ENCODE measurements at places on chromosomes 12 and 14.

GRCh38 chr12:121038861-121039668, at the start of gene OASL:
TSS of gene OASL (minus strand) at chr12:121039246. CDS start at chr12:121038971, 275 bp downstream.
- DNase-seq = peak; percentile 50

GRCh38 chr12:105256011-105256410, 20.0 kb upstream of the APPL2 start:
- no peak for DNase-seq

DNA sequence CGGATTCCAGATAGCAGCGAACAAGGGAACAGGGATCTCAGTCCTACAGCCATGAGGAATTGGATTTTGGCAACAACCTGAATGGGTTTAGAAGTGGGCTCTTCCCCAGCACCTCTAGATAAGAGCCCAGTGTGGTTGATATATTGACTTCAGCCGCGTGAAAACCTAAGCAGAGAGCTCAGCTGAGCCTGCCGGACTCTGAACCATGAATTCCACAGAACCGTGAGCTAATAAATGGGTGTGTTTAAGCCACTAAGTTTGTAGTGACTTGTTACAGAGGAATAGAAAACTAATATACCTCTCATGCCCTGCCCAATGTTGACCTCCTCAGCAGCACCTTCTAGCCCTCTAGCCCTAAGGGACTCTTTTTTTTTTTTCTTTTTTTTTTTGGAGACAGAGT, 32.4 kb upstream of the TMED10 start:
- no peak for DNase-seq

DNA sequence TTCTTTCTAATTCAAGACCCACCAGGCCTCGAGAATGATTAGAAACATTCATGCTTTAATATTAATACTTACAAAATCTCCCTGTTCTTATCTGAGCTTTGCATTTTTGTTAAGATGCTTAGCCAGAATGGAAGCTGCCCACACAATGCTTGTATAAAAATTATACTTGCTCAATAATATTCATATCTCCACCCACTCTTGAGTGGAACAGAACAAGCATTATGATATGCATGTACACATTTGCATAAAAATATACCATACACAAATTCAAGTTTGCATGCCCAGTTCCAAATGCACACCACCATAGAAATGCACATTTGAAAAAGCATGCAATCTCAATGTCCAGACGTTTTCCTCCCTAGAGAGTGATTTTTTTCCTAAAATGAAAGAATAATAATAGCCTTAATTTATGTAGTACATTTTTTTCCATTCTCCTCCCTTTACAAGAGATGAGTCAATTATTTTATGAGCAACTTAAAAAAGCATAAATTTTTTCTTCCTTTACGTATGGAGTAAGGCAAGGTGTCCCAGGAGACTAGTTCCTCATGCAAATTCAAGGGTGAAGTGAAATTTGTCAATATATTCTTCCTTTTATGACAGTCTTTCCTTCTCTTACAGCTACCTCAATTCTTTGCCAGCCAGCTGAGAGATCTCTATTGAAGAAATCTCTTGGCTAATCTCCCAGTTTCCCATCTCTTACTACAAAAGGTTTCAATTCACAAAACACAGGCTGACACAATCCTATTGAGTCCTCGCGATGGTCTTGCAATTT, 313.1 kb upstream of the GARIN6 start:
- DNase-seq = no peak

- DNase-seq = no peak
These were observed 4.9 kb downstream of the GALNT6 start for GRCh38 chr12:51386351-51386750.

GRCh38 chr12:80472911-80473500, 29.0 kb downstream of the PTPRQ start:
- no peak for DNase-seq

GRCh38 chr12:78880078-78880477, 15.5 kb downstream of the SYT1 start:
- no peak for DNase-seq

DNA sequence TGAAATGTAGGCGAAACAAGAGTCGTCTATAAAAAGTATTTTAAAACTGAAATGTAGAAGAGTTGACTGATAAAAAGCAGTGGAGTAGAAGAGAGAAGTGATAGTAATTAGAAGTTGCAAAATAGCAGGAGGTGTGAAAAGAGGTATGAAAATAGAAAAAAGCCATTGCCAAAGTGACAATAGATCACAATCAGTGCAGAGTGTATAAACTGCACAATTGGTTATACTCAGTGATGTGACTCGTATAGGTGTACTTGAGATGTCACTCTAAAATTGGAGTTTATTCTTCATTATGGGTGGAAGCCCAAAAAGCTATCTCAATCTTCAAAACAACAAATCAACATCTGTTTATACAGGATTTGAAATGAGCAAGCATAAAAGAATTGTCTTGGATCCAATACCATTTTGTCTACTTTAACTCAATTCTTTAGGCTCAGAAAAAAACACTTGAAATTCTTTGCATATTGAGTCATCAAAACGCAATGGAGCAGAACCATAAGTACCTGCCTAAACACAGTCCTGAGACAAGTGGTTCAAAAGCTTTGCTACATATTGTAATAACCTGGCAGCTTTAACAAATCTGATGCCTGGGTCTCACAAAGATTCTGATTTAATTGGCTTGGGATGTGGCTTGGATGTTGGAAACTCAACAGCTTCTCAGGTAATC, 8.8 kb downstream of the IKBIP start:
- DNase-seq = no peak

GRCh38 chr14:33567023-33567728, 383.7 kb downstream of the EGLN3 start:
- DNase-seq = no peak

GRCh38 chr12:108418164-108418890, 79.2 kb upstream of the CMKLR1 start:
- DNase-seq = no peak

GRCh38 chr12:80044694-80045046, 54.7 kb upstream of the OTOGL start:
- DNase-seq = no peak

DNA sequence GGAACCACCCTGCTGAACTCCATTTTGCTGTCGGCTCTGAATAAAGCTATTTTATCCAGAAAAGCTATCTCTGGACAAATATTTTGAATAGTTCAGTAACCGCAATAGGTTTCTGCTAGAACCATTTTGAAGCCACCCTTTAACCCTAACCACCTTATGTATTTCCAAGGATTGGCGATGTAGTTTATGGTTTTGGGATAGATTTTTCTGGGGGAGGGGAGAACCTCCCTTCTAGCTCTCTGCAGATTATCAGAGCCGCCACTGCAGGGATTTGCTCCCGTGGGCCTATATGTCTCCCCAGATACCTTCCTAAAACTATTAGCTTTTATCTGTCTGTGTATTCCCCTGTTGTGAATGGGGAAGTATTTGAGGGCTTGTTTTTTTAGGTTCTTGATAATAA, 1.8 kb upstream of the TUBA1B start:
- DNase-seq = no peak

GRCh38 chr12:104360157-104360556, 56.6 kb downstream of the EID3 start:
- DNase-seq = no peak

DNA sequence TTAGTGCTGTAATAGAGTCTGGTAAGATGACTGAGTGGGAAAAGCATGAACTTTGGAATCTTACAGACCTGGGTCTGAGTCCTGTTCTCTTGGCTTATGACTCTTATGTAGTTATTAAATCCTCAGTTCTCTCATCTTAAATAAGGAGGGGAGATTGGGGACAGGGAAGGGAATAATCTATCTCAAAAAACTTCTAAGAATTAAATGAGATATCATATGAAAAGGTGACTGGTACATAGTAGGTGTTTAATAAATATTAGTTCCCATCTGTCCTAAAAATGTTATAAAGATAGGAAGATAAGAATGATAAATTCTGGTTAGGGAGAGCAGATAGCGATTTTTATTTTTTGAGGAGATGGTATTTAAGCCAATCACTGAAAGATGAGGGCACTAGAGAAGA, 119.1 kb downstream of the INSM2 start:
- no peak for DNase-seq

- no peak for DNase-seq
These were observed 83.0 kb downstream of the EPS8 start for GRCh38 chr12:15706010-15706676.

GRCh38 chr12:69534389-69534822, 50.9 kb upstream of the CCT2 start:
- no peak for DNase-seq

GRCh38 chr14:53306911-53307310, 153.8 kb upstream of the DDHD1 start:
- DNase-seq = no peak

- no peak for DNase-seq
These were observed 86.3 kb downstream of the OTX2 start for GRCh38 chr14:56724013-56724412.

GRCh38 chr12:21773806-21774205, 700 bp downstream of the KCNJ8 start:
- no peak for DNase-seq

DNA sequence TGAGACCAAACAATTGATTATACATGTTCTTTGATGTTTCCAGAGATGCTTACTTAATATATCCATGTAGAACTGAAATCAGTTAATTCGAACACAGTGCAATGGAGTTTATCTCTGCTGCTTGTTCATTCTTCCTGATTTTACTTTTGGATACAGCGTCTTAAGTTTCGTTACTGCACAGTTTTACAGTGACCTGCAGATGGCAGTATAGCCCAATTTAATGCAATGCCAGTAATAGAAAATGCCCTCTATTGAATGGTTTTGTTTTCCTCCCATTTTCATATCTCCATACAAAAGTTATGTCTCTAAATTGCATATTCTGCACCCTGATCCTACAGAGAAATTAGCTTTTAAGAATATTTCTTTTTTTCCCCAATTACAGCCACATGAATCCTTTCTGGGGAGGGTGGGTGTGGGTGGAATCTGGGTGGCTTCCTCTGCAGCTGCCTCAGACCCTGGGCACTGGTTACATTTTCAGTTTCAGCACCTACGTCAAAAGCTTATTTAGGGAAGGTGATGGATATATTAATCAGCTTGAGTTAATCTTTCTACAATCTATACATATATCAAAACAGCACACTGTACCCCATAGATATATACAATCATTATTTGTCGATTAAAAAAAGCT, 101.1 kb upstream of the DCD start:
- DNase-seq = no peak

DNA sequence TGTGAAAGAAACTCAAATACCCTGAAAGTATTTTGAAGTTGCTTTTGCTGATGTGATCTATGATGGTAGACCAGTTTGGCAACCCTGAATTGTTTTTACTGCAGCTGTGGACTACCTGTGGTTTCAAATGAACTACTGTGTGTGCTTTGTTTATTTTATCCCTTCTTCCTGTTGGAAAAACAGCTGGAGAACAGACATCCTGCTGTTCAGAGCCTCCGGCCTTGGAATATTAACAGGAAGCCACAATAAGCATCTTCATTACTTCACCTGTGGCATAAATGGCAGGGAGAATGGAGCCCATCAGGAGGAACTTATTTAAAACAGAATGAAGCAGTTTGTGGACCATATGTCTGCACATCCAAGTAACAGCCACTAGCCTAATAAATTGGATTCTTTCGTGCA, 104.8 kb downstream of the DUSP6 start:
- DNase-seq = no peak

DNA sequence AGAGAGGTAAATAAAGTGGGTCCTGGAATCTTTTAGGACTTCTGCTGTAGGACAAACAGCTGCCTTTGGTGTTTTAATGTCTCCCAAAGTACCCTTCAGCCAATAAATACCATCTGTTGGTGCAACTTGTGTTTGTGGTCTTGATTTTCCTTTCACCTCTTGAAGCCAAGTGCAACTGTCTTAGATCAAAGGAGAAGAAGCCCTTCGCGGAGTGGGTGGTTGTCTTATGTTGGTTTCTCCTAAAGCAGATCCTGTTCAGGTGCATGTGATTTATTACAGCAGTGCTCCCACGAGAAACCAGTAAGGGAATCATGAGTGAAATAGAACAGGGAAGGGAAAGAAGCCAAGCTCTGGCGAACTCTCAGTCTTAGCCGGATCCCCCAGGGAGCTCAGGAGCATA, 27.7 kb downstream of the HRK start:
- no peak for DNase-seq

DNA sequence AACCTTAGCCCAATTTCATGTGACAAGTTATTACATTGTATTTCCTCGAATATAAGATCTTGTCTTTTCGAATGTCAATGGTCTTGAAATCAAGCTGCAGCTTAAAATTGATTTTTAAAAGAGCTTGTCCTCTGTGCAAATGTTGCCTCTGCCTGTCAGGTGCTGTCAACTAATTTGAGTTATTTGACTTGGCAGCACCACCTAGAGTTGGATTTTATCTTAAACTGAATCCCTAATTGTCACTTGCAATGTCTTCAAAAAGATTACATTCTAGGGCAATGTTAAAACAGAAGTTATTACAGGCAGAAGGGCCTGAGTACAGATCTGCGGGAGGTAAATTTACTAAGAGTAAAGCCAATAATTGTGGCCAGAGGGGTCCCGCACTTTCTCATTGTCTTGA, 26.2 kb upstream of the TUNAR start:
- DNase-seq = no peak

DNA sequence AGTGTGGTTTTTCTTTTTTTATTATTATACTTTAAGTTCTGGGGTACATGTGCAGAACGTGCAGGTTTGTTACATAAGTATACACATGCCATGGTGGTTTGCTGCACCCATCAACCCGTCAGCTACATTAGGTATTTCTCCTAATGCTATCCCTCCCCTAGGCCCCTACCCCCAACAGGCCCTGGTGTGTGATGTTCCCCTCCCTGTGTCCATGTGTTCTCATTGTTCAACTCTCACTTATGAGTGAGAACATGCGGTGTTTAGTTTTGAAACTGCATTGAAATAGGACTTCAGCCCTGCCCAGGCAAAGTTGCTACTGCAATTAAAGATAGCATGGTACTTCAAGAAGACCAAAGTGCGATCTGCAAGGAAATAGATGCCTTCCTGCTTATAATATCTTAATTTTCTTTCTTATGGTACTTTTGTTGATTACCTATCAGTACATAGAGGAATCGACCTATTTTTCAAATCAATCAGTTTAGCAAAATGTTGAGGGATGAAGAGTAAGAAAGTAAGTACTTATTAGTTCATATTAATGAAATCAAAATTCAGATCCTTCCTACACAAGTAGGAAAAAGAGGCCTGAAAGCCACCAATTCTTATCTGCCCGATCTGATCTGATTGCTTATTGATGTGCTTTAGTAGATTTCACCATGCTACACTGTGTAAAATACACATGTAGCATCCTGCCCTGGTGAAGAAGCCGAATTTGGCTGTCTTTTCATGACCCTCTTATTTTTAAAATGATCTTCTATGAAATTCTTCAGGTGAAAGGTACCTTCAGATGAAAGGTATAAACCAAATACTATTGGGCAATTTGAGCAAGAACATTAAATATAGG, 1.6 kb downstream of the LTA4H start:
- DNase-seq = no peak

- DNase-seq = no peak
These were observed 291.1 kb upstream of the RTL1 start for GRCh38 chr14:101194373-101195308.

- DNase-seq = no peak
These were observed 359.4 kb upstream of the SFSWAP start for GRCh38 chr12:131351319-131352028.
